Activated CD4-positive, alpha-beta T cell treated with anti-CD3 and anti-CD28 coated beads, Interleukin-2, amount 50 U/mL, for 16 hours (primary cell): ENCODE measurements at places on chromosomes 16 and 17.
A peak's percentile ranks its signal among the peaks of the same experiment; 100 is the strongest.

- no peak for DNase-seq
Measured at GRCh38 chr16:75938818-75939217, 212.5 kb upstream of the CPHXL start.

DNA sequence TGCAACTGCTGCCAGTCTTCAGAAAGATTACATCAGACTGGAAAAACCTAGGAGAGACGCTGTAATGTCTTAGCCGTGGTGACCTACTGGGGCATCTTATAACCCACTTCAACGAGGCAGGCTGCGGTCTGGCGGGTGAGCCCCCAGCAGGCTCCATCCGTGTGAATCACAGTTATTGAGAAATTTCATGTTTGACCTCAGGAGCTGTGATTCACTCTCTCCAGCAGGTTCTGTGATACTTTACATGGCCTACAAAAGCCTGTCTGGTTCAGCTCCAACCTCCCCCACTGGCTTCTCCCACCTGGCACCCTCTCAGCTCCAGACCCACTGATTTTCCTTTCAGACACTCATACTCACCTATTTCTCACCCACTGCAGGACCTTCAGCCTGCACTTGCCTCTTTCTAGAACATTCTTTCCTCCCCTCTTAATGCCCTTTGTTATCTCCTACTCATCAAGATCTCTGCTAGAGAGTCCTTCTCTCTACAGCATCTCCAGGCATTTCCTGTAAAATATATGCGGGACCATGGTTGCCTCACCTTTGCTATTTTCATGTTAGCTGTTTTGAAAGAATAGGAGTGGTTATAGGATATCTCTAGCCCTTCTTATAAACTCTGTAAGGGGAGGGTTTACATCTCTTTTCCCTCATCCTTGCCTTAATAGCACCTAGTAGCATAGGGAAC, 227.9 kb downstream of the MAF start:
- peak; percentile 51 for DNase-seq

- DNase-seq = no peak
Measured at GRCh38 chr16:72637306-72637705, 410.6 kb downstream of the ZFHX3 start.

DNA sequence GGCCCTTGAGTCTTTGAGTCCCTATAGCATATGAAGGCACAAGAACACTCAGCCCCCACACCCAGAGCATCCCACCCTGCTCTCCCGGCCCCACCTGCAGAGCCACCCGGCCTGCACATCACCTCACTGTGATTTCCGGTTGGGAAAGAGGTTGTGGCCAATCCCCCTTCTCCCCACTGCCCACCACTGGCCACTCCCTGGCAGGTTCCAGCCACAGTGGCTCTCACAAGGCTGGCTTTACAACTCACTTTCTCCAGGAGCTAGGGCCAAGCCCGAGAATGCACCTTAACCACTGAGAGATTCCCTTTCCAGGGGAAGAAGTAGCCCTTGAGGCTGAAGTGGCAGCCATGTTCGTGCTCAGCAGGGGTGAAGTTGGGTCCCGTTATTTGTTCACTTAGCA, 123.9 kb downstream of the C16orf78 start:
- DNase-seq = no peak

DNA sequence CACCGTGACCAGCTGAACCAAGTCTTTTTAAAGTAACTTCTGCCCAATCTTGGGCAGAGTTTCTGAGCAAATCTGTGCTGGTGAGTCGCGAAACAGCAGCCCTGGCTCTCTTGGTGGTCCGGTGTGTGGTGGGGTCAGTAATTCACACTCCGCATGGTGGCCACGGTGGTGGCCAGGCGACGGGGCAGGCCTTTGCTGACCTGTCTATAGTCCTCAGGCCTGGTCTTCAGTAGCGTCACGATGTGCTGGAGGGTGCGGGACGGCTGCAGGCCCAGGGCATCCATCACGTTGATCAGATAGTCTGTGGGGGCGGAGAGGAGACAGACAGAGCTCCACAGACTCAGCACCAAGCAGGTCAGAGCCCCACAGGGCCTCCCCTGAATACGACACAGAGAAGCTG, 64.2 kb downstream of the COG7 start:
- no peak for DNase-seq

GRCh38 chr16:48536614-48537200, 73.3 kb downstream of the N4BP1 start:
- no peak for DNase-seq

DNA sequence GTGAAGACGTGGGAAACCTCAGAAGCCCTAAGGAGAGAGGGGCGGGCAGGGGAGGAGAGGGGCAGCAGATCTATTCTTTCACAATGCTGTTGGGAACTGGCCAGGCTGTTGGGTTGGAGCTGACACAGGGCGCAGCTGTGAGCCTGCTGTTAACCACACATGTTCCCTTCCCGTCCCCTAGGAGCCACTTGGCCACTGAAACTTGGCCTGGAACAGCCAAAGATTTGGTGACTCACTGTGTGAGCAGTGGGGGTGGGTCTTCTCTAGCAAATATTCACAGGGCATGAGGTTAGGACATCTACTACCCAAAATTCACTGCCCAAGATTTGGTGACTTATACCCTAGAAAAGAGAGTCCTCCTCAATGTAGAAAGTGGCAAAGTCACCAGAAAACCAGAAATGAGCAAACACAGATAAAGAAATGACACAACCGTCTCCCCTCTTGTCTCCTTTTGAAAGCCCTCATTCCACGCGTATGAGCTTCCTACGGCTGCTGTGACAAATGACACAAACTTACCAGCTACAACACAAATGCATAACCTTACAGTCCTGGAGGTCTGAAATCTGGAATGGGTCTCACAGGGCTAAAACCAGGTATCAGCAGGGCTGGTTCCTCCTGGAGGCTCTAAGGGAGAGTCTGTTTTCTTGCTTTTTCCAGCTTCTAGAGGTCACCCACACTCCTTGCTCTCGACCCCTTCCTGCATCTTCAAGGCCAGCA, 6.3 kb downstream of the TBC1D16 start:
- no peak for DNase-seq

- no peak for DNase-seq
Measured at GRCh38 chr16:67413978-67414911, 2.0 kb downstream of the ZDHHC1 start.

- no peak for DNase-seq
Measured at GRCh38 chr16:46803373-46803772, 27.6 kb downstream of the C16orf87 start.
